ENCODE measurements at places on chromosomes 6 and 20. TPM values are rescaled to one million over a fixed set of nuclear protein-coding genes. Genes with fewer than 3 reads are reported as not detected.
A peak's percentile ranks its signal among the peaks of the same experiment; 100 is the strongest.

Gene ACTL10
- polyA plus RNA-seq: 1.8 TPM

Gene TNXB
- not detected for polyA plus RNA-seq

Gene RAB44
- not detected for polyA plus RNA-seq

Gene CD93
- polyA plus RNA-seq: 0.03 TPM

Gene MYH7B
- polyA plus RNA-seq: not detected

Gene TNF
- 0.11 TPM for polyA plus RNA-seq

Gene LTB
- 1,760 TPM for polyA plus RNA-seq

Gene HLA-DPA1
- polyA plus RNA-seq: 19.5 TPM

Gene CCN6
- 0.21 TPM for polyA plus RNA-seq

Gene GRM4
- not detected for polyA plus RNA-seq

GRCh38 chr6:99254616-99255550, 94.6 kb downstream of the FAXC start:
- H3K27ac ChIP-seq: no peak overlapping the region
- no peaks in the 10 kb centered on the region for H3K4me1 ChIP-seq
- H3K27me3 ChIP-seq: peaks cover 3% of the 10 kb centered on the region
- DNase-seq: no peak
- no peaks in the 10 kb centered on the region for H3K36me3 ChIP-seq

GRCh38 chr6:148441454-148441911, 98.8 kb downstream of the SASH1 start:
- no peak overlapping the region for H3K27ac ChIP-seq
- H3K4me3 ChIP-seq: no peak overlapping the region
- no peak for DNase-seq

DNA sequence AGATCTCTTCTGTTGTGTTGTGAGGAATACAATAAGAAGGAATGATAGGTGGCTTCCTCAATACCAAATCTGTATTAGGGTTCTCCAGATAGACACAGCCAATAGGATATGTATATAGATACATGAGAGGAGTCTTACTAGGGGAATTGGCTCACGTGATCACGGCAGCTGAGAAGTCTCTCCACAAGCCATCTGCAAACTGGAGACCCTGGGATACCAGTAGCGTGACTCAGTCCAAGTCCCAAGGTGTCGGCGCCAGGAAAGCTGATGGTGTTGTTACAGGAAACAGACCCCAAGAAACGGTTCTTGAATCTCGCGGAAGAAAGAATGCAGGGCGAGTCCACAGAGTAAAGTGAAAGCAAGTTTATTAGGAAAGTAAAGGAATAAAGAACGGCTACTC, 61.4 kb downstream of the SYTL3 start:
- H3K4me1 ChIP-seq: peaks cover 22% of the 10 kb centered on the region
- H3K27me3 ChIP-seq: no peaks in the 10 kb centered on the region
- no peak overlapping the region for H3K27ac ChIP-seq
- DNase-seq: no peak
- peaks cover 30% of the 10 kb centered on the region for H3K36me3 ChIP-seq
- H3K4me3 ChIP-seq: no peak overlapping the region

GRCh38 chr20:58978351-58979190, 2.5 kb upstream of the NELFCD start:
- peak overlapping the region; percentile 54 for H3K27ac ChIP-seq
- no peak overlapping the region for H3K4me3 ChIP-seq
- H3K27me3 ChIP-seq: no peaks in the 10 kb centered on the region
- peaks cover 19% of the 10 kb centered on the region for H3K4me1 ChIP-seq
- DNase-seq: no peak

DNA sequence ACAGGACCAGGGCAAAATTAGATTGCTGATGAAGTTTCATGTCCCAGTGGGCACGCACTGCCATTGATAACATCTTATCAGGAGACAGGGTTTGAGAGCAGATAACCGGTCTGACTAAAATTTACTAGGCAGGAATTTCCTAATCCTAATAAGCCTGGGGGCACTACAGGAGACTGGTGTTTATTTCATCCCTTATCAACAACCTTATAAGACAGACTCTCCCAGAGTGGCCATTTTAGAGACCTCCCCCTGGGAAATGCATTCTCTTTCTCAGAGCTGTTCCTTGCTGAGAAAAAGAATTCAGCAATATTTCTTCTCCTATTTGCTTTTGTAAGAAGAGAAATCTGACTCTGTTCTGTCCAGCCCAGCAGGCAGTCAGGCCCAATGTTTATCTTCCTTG, 423.4 kb upstream of the IMPG1 start:
- DNase-seq: no peak
- H3K4me1 ChIP-seq: no peaks in the 10 kb centered on the region
- no peak overlapping the region for H3K4me3 ChIP-seq
- no peaks in the 10 kb centered on the region for H3K27me3 ChIP-seq
- H3K27ac ChIP-seq: no peak overlapping the region

DNA sequence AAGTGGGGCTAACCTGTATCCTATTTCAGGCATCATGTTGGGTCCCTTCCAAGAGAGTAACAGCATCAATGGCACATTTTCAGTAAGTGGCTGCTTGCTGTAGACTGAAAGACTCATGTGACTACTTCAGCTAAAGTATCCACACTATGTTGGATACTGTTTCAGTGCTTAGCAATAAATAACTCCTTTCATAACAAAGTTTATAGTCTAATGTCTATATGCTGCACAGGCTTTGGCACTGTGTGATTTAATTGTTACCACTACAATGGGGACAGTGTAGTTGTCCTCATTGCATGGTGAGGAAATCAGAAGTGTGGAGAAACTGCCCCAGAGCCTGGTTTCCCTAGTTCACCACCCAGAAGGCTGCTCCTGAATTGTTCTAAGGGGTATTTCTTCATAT, 318.0 kb upstream of the PTCHD4 start:
- H3K36me3 ChIP-seq: no peaks in the 10 kb centered on the region
- DNase-seq: no peak
- H3K4me1 ChIP-seq: no peaks in the 10 kb centered on the region
- H3K27ac ChIP-seq: no peak overlapping the region

- peak overlapping the region; percentile 48 for H3K27ac ChIP-seq
- peaks cover 19% of the 10 kb centered on the region for H3K4me1 ChIP-seq
- no peak overlapping the region for H3K4me3 ChIP-seq
- no peak for DNase-seq
- H3K27me3 ChIP-seq: no peaks in the 10 kb centered on the region
- H3K36me3 ChIP-seq: no peaks in the 10 kb centered on the region
Observed at GRCh38 chr6:26092443-26092842, 5.2 kb downstream of the HFE start.

- no peak overlapping the region for H3K4me3 ChIP-seq
- peaks cover 20% of the 10 kb centered on the region for H3K4me1 ChIP-seq
- H3K27ac ChIP-seq: no peak overlapping the region
Observed at GRCh38 chr6:79634491-79635231, 3.5 kb downstream of the SH3BGRL2 start.

GRCh38 chr6:91276315-91276714, 689.4 kb upstream of the MAP3K7 start:
- no peak overlapping the region for H3K4me3 ChIP-seq
- no peak for DNase-seq
- no peaks in the 10 kb centered on the region for H3K27me3 ChIP-seq

GRCh38 chr20:39259010-39259803, 297.1 kb downstream of the DHX35 start:
- H3K4me3 ChIP-seq: no peak overlapping the region
- H3K27ac ChIP-seq: no peak overlapping the region
- peaks cover 7% of the 10 kb centered on the region for H3K27me3 ChIP-seq
- no peaks in the 10 kb centered on the region for H3K4me1 ChIP-seq

GRCh38 chr6:26155061-26155930, 68.1 kb downstream of the HFE start:
- peak overlapping the region; percentile 99 for H3K27ac ChIP-seq
- H3K4me3 ChIP-seq: peak overlapping the region; percentile 98
- peaks cover 32% of the 10 kb centered on the region for H3K4me1 ChIP-seq
- no peaks in the 10 kb centered on the region for H3K27me3 ChIP-seq

GRCh38 chr6:46949632-46950280, 28.0 kb upstream of the ADGRF5 start:
- DNase-seq: no peak
- H3K27me3 ChIP-seq: peaks cover 9% of the 10 kb centered on the region
- no peak overlapping the region for H3K4me3 ChIP-seq
- H3K27ac ChIP-seq: no peak overlapping the region
- no peaks in the 10 kb centered on the region for H3K36me3 ChIP-seq
- H3K4me1 ChIP-seq: no peaks in the 10 kb centered on the region

GRCh38 chr6:38131527-38131965, 312.0 kb downstream of the ZFAND3 start:
- no peak overlapping the region for H3K27ac ChIP-seq
- DNase-seq: no peak
- H3K4me3 ChIP-seq: no peak overlapping the region
- H3K4me1 ChIP-seq: peaks cover 39% of the 10 kb centered on the region
- peaks cover 41% of the 10 kb centered on the region for H3K36me3 ChIP-seq

GRCh38 chr20:51551186-51551585, 8.7 kb upstream of the NFATC2 start:
- H3K27ac ChIP-seq: no peak overlapping the region
- DNase-seq: no peak
- H3K36me3 ChIP-seq: no peaks in the 10 kb centered on the region
- no peak overlapping the region for H3K4me3 ChIP-seq
- peaks cover 9% of the 10 kb centered on the region for H3K4me1 ChIP-seq

GRCh38 chr6:12014027-12014872, 2.1 kb downstream of the HIVEP1 start:
- no peaks in the 10 kb centered on the region for H3K27me3 ChIP-seq
- no peak for DNase-seq
- H3K4me3 ChIP-seq: no peak overlapping the region
- H3K4me1 ChIP-seq: peaks cover 34% of the 10 kb centered on the region
- peaks cover 39% of the 10 kb centered on the region for H3K36me3 ChIP-seq

- H3K36me3 ChIP-seq: no peaks in the 10 kb centered on the region
- no peak overlapping the region for H3K4me3 ChIP-seq
- no peak for DNase-seq
Observed at GRCh38 chr20:6940876-6941275, 173.4 kb downstream of the BMP2 start.

DNA sequence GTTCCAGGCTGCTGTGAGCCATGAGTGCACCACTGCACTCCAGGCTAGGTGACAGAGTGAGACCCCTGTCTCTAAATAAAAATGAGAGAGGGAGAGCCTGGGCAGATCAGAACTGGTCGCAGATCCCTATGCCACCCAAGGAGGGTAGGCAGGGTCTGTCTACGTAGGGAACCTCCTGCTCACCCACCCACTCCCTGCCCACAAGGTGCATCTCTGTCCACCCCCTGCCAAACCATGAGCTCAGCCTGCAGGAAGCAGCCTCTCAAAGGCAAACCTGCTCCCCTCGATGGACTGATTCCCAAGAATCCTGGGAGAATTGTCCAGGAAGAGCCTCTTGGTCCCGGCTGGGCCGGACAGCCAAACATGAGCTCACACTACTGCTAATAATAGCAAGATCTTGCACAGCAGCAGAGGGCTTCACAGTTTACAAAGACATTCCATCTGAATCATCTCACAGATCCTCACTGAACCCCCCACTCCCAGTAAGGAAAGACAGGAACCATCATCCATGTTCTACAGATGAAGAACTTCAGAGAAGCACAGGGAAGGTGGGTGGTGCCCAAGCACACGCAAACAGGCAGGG, 27.8 kb upstream of the TLDC2 start:
- H3K36me3 ChIP-seq: no peaks in the 10 kb centered on the region
- no peaks in the 10 kb centered on the region for H3K27me3 ChIP-seq
- no peak for DNase-seq
- H3K4me1 ChIP-seq: peaks cover 7% of the 10 kb centered on the region
- H3K27ac ChIP-seq: no peak overlapping the region

DNA sequence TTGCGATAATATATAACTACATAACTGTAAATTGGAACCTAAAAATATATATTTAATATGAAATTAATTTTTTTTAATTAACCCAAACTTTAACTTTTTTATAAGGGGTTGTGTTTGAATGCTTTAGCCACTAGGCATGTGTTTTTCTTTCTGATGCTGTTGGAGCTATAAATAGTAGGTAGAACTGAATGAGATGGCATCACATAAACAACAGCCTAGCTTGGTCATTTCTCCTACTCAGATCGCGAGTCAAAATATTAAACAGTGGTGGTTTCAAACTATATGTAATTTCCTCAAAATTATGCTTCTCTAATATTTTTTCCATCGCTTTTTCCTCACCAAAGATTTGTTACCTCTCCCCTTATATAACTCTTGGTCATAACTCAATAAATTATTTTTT, 243.2 kb downstream of the ARID1B start:
- peak overlapping the region; percentile 85 for H3K27ac ChIP-seq
- DNase-seq: no peak
- peak overlapping the region; percentile 98 for H3K4me3 ChIP-seq
- H3K36me3 ChIP-seq: no peaks in the 10 kb centered on the region
- peaks cover 18% of the 10 kb centered on the region for H3K4me1 ChIP-seq

DNA sequence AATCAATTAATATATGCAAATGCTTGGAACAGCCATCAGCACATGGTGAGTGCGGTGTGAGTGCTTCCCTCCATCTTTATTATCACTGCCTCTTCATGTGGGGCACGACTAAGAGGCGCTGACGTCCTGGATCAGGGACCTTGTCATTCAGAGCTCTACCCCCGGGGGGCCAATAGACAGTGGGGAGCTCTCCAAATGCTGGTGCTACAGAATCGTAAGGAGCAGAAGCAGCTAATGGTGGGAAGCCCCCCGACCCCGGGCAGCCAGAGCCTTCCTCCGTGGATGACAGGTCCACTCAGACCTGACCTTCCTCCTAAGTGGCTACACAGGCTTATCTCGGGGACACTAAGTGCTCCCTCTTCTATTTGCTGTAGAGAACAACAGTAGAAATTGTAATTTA, 257.5 kb upstream of the PMEPA1 start:
- H3K27me3 ChIP-seq: peaks cover 4% of the 10 kb centered on the region
- DNase-seq: no peak
- H3K4me3 ChIP-seq: no peak overlapping the region
- H3K27ac ChIP-seq: no peak overlapping the region
- H3K4me1 ChIP-seq: no peaks in the 10 kb centered on the region

DNA sequence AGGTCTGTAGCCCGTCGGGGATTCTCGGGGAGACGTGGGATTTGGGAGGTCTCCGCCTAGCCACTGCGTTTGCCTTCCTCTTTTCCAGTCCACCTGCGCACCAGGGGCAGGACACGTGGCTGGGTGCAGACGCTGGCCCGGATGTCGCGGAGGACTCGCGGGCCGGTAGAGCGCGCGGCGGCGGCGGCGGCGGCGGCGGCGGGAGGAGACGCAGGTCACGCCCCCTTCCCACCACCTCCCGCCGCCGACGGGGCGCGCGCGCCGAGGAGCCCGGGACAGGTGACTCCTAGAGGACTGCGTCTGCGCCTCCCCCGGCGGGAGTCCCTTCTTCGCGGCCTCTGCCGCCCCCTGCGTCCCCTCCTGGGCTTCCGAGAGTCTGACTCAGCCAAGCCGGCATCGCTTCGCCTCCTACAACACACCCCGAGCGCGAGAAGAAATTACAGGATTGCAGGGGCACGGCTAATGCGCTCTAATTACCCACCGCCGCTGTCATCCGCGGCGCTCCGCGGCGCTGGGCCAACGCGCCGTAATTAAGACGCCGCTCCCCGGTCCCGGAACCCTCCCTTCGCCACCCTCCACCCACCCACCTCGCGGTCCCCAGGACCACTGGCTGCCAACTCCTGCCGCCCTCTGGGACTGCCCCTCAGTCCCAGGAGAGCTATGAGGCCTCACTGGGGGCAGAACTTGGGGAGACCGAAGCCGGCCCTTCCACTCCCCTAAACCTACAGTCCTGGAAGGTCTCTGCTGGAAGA, 124.5 kb downstream of the MRPL14 start:
- H3K4me3 ChIP-seq: peak overlapping the region; percentile 88
- H3K27ac ChIP-seq: no peak overlapping the region
- peak; percentile 22 for DNase-seq
- H3K4me1 ChIP-seq: peaks cover 6% of the 10 kb centered on the region
- H3K27me3 ChIP-seq: peaks cover 62% of the 10 kb centered on the region

- H3K4me3 ChIP-seq: no peak overlapping the region
- no peak overlapping the region for H3K27ac ChIP-seq
- no peaks in the 10 kb centered on the region for H3K36me3 ChIP-seq
Observed at GRCh38 chr20:9348316-9348715, 166.1 kb upstream of the LAMP5 start.

- DNase-seq: no peak
- no peak overlapping the region for H3K27ac ChIP-seq
- no peaks in the 10 kb centered on the region for H3K36me3 ChIP-seq
Observed at GRCh38 chr20:32707691-32708581, 34.2 kb upstream of the C20orf203 start.

All from naive thymus-derived CD8-positive, alpha-beta T cell (primary cell).